T-helper 9 cell (primary cell): ENCODE measurements at places on chromosomes 3 and 15.

- no peak for DNase-seq
Measured at GRCh38 chr15:99476413-99477222, 89.2 kb upstream of the MEF2A start.

DNA sequence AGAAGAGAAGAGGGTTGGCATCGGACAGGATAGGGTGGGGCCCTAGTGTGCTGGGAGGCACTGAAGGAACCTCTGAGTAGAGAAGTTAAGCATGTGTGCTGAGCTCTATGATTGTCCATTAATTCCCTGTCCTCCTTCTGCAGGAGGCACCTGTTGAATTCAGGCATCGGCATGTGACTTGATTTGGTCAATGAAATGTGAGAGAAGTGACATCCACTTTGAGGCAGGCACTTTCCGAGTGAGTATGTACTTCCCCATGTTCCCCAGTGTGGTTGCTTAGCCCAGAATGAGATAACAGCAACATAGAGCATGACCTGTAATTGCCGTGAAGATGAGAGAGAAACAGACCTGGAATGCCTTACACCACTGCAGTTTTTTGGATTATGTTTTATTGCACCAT is 224.8 kb downstream of the RPLP1 start:
- DNase-seq = no peak

DNA sequence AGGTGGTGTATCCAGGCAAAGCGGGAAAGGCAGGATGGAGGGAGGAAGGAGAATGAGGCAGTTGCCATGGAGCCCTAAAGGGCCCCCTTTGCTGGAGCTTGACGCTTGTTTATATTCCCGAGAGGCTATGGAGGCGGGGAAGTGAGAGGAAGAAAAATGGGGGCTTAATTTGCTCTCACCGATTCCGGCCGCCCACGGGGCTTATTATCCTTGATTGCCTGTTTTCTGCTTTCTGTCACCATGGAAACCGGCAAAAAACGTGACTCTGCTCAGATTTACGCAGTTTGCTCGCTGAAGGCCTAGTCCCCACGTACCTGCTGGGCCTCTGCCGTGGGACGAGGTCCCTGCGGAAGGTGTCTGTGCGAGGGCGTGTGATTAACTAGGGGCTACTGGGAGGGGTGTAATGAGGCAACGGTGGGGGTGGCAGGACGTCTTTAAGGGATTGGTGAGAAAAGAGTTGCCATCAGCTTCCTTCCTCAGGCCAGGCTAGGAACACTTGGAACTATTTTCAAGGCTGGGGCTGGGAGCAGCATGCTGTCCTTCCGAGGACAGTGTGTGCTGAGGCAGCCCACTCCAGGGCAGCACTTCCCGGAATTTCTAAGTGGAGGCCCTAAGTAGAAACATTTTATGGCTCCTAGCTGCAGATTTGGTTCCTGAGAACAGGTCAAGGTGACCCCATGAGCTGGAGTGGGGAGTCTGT is 110.8 kb upstream of the NDN start:
- DNase-seq = no peak

GRCh38 chr15:25512957-25513356 is 74.1 kb upstream of the UBE3A start:
- no peak for DNase-seq

DNA sequence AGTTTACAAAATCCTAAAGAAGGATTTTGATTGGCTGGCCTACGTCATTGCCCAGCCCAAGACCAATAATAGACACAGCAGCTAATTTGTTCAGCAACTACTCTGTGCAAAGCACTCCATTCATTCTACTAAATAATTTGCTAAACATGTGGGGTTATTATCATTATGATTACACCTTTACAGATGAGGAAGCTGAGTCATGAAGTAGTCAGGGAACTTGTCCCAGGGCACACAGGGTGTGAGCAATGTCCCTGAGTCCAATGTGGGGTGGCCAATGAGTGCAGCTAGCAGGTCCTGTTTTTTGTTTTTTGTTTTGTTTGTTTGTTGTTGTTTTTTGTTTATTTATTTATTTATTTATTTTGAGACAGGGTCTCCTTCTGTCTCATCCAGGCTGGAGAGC is 183.6 kb downstream of the ABHD5 start:
- DNase-seq = no peak

DNA sequence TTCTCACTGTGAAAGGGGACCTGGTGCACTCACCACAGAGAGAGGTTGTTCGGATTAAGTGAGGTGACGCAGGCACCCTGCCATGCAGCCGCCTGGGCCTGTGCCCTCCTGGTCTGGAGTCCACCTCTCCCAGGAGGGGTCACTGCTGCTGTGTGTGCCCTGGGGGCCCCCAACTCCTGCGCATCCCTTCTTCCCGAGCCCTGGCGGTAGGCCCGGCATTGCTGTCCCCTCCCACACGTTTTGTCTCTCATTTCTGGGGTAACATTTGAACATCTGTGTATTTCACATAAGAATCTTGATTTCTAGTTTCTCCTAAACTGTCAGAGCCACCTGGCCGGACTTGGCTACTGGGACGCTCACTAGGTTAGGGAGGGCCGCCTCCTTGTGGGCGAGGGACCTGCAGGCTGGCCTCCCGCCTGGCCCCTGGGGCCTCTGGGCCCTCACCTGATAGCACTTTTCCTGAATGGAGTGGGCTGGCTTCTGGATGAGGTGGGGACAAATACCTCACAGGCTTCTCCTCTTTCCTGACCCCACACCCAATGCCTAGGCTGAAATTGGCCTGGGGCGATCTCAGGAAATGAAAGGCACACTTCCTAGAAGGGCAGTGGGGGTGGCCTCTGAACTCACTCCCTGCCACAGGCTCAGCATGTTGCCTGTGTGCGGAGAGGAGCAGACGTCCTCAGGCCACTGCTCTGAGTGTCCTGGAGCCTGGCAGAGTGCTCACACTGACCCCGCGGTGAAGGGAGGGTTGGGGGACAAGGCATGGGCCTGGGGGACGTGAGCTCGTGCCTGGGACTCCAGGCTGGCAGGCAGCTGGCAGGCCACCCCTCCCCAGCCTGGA is 104.2 kb upstream of the PRR23E start:
- no peak for DNase-seq

DNA sequence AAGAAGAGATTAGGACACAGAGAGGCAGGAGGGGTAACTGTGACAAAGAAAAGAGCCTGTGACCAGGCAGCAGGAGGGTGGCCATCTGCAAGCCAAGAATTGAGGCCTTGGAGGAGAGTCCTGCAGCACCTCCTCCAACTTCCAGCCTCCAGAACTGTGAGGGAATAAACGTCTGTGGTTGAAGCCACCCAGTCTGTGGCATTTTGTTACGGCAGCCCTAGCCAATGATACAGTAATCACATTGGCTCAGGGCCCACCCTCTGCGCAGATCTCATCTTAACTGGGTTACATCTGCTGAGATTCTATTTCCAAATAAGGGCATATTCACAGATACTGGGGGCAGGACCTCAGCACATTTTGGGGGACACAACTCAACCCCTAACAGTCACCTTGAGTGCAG is 11.3 kb downstream of the SELENOS start:
- no peak for DNase-seq

DNA sequence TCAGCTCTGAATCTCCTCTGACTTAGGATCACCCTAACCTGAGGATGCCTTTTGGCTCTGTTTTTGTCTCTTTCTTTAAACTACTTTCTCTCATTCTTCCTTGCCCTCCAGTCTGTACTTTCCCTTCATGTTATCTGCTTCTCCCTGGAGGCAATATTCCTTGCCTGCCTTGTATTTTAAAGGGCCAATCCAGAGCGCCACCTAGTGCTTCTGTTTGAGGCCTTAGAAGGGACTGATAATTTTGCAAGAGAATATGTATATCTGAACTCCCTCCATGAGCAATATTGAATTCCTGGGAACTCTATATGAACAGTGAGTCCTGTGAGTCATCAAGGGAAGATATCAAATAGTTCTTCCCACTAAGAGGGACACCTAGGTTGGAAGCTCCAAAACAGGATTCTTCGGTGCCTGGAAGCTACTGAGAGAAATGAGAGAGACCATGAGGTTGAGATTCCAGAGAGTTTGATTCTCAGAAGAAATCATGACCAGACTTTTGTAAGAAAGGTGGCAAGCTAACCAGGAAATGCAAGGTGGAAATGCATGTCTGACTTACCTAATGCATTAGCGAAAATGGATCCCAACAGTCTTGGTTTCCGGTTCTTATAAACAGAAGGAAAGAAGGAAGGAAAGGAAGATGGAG is 203.8 kb upstream of the CD96 start:
- peak; percentile 12 for DNase-seq

GRCh38 chr15:57692709-57693108 is 13.8 kb upstream of the POLR2M start:
- DNase-seq = no peak
